ENCODE measurements at places on chromosomes 6 and 20.

GRCh38 chr6:125829433-125829832, 38.7 kb downstream of the NCOA7 start:
- no peak for DNase-seq

- no peak for DNase-seq
Observed at GRCh38 chr20:46663531-46663930, 12.3 kb upstream of the SLC13A3 start.

- no peak for DNase-seq
Observed at GRCh38 chr6:170093276-170093657, 197.6 kb downstream of the DLL1 start.

- no peak for DNase-seq
Observed at GRCh38 chr6:119830494-119831295, 481.1 kb upstream of the MAN1A1 start.

DNA sequence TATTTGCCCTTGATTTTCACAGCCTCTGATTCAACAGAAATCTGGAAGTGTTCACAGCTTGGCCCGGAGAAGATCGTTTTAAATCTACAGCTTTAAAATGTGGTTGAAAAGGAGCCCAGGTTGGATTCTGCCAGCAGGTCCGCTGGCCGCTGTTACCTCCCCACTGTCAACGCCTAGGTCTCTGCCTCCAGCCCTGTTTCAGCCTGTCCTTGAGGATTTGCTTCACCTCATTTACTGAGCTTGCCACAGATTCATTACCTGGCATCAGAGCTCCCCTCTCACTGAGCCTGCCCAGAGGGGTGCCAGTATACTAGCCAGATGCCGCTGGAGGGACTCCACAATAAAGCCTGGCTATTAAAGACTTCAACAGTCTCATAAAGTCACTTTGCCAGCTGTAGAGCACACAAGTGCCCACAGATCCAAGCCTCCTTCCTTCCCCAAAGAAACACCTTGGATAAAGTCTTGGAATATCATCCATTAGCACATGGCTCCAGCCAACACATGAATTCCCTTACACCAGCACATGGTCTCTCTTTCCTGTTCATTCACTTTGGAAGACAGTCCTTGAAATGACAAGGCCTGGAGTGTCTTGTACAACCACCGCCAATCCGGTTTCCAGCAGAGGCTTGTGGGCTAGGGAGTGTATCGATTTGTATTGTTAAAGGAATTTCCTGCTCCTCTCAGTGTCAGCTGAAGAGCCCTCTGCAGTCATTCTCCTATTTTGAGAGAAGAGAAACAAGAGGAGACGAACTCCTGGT, 9.5 kb upstream of the NR2E1 start:
- peak; percentile 20 for DNase-seq

- DNase-seq, result no peak
Observed at GRCh38 chr20:32116079-32116521, 6.6 kb downstream of the TM9SF4 start.

DNA sequence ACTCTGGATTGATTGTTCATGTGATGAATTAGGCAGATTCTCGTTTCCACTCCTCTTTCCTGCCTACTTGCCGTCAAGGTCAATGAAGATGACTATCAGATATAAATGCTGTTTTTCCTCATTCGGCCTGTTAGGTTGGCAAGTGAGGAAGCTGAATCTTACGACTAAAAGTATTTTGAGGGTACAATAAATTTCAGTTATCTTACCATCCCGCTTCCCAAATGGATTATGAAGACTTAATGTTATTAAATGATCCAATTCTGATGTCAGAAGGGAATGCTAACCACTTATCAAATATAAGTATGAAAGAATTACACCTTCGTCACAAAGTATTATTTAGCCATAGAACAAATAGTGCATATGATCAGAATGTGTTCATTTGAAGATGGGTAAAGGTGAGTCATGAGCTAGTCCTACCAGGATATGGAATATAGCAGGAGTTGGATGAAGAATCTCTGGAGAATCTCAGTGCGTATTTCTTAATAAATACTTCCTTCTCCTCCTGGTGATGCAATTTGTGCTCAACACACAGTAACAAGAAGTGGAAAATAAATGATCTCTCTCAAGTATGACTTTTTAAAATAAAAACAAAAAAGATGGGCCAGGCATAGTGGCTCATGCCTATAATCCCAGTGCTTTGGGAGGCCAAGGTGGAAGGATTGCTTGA, 4.6 kb downstream of the GPLD1 start:
- DNase-seq, result no peak

GRCh38 chr6:16747232-16748024, 13.8 kb downstream of the ATXN1 start:
- no peak for DNase-seq

DNA sequence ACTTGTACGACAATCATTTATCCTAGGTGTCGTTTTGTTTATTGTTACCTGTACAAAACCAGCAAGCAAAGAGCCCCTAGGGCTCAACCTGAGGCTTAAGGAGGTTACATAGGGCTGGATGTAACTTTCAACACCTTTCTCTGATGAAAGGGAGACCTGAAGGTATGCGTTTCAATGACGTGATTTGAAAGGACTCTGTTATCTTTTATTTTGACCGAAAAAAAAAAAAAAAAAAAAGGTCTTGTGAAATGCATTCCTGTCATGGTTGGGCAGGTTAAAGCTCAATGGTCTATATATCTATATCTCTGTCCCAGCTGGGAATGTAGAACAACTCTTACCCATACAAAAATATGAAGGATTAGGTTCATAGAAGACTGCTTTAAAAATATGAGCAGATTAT, 78.7 kb upstream of the SASH1 start:
- DNase-seq, result no peak

GRCh38 chr6:158372574-158372973, 60.3 kb downstream of the TULP4 start:
- no peak for DNase-seq

GRCh38 chr6:5398530-5398929, 137.2 kb downstream of the FARS2 start:
- peak; percentile 1 for DNase-seq

- no peak for DNase-seq
Observed at GRCh38 chr6:160871320-160871719, 120.2 kb upstream of the MAP3K4 start.

- DNase-seq, result no peak
Observed at GRCh38 chr6:106114492-106114891, 28.4 kb downstream of the PRDM1 start.

GRCh38 chr20:43387737-43388136, 70.0 kb upstream of the SRSF6 start:
- DNase-seq, result no peak

DNA sequence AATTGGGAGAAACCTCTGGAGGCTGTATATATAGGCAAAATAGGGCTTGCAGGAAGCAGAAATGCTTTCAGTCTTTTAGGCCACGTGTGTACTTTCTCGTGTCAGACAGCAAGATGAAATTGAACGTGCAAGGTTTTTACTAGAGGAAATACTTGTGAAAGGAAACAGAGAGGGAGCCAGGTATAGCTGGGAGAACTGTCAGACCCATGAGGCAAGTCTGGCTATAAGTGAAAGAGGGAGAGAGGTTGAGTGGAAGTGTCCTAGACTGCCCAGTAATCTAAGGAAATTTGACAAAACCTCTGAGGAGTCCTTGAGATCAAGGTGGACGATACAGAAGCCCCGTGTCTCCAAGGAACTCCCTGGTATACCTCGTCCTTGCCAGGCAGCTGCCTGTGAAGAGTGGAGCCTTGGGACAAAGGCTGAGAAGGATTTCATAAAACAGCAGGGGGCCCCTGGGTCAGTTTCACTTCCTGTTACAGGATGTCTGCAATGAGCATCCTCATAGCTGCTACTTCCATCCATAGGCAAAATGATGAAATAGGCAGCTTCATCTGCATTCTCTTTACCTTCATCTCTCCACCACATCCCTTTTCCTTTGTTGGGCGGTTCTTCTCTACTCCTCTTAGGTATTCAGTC, 114.4 kb upstream of the MAP3K7 start:
- no peak for DNase-seq

DNA sequence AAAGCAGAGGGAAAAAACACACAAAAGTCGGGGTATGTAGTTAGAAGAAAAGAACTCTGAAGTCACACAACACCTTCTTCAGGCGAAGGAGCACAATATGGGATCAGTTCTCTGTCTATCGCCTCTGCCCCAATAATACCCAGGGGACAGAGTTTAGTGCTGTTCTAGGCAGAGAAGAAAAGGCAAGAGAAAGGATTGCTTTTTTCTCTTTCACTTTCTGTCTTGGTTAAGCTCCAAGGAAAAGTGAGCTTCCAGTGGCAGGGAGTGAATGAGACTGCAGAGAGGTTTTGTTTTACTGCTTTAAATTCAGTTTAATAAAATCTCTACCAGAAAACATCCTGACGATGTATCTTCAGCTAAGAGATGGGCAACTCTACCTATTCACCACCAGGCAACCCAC, 86.6 kb upstream of the STXBP5 start:
- no peak for DNase-seq

GRCh38 chr20:12798286-12798685, 210.5 kb upstream of the SPTLC3 start:
- no peak for DNase-seq

- DNase-seq, result no peak
Observed at GRCh38 chr6:74656453-74656852, 549.4 kb downstream of the COL12A1 start.

DNA sequence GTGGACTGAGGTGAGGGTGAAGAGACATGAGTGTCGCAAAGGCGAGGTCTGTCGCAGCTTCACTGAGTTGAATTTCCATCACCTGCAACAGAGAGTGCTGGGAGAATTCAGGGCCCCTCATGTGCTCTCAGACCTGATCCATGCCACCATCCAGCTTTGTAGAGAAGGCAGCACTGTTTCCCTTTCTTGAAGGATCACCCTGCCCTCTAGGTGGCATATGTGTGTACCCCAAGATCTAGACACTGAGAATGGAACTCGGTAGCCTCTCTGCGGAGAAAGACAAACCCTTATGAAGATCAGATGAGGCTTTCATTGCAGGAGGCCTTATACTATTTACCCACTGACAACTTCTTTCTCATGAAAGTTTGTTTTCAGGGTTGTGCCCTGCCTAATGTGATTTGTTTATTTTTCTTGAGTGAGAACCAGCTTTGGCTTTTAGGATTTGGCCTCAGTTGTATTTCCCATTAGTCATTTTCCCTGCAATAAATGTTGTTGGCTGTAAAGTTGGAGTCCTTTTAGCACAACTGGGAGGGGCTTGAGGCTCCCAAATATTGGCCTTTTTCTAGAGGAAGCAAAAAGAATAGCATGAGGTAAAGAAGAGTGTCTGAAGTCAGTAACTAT, 811.3 kb downstream of the DHX35 start:
- no peak for DNase-seq

GRCh38 chr20:40945754-40946450, 82.7 kb upstream of the TOP1 start:
- peak; percentile 51 for DNase-seq

DNA sequence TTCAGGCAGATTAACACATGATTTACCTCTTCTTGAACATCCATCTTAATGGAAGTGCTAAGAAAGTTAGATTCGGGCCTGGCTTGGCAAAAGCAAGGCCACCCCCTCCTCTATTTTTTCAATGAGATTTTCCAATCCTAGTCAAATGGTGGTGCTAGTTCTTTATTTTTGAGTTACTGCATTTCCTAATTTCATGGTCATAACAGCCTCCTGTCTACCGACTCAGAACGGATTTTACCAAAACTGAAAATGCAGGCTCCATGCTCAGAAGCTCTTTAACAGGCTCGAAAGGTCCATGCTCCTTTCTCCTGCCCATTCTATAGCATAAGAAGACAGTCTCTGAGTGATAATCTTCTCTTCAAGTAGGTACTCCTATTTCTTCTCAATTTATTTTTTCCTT, 117.2 kb upstream of the ESR1 start:
- DNase-seq, result no peak

DNA sequence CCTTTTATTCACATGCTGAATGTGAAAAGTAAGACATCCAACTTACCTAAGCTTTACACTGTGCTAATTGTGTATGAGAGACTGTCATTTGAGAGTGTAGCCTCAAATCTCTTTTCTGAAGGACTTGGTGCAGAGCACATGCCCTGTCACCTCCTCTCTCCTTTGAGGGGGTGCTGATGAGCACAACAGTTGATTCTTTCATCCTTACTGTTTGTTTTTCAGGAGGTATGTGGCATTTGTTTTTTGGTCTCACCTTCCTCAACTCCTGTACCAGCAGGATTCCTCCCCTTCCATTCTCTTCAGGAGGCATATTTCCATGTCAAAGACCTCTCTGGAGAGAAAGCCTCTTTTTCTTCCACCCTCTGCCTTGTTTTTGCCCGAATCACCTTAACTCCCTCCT, 252.6 kb upstream of the CITED2 start:
- DNase-seq, result no peak

DNA sequence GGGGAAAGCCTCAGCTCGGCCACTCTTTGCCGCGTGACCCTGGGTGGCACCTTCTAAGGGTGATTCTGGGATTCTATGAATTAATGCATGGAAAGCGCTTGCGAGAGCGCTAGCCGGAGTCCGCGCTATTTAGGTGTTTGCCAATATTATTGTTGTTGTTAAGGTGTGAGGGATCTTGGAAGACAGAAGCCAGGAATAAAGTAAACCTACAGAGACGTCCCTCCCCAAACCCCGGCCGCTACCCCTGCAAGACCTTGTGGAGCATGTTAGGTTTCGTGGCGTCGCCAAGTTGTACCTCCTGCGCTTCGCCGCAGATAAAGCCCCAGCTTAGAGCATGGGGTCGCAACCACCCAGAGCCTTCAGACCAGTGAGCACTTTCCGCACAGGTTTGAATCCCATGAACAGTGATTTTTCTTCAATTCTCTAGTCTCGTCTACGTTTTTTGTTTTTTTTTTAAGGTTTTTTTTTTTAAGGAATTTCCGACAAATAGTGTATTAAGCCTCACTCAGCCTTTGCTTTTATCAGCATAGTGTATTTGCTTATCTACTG, 16.9 kb upstream of the ZSCAN9 start:
- DNase-seq, result no peak

DNA sequence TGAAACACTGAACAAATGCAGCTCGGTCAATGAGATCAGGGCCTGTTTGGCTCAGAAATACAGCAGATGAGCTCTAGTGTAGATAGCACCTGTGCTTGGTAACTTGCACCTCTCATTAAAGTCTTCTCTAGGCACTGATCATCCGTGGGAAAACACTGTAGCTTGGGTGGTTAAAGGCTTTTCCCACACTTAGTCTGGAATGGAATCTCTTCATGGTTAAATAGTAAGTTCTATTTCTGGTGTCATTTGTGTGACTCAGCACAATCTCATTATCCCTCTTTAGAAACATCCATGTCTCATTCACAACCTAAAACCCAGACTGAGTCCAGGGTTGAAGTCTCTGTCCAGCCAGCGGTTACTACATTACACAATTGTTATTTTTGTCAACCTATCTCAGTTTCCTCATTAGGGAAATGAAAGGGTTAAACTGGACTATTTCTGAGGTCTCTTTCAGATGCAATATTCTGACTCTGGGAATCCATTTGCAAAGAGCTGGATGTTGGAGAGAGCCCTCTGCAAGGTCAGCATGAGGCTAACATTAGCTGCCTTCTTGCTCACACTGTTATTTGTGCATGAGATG, 125.0 kb downstream of the ZDHHC14 start:
- DNase-seq, result no peak

- no peak for DNase-seq
Observed at GRCh38 chr6:88262332-88262731, 96.2 kb upstream of the CNR1 start.

- DNase-seq, result no peak
Observed at GRCh38 chr20:44326391-44327159, 10.3 kb upstream of the R3HDML start.
